AG20443 (cell line): ENCODE measurements at places on chromosomes 2 and 18.

DNA sequence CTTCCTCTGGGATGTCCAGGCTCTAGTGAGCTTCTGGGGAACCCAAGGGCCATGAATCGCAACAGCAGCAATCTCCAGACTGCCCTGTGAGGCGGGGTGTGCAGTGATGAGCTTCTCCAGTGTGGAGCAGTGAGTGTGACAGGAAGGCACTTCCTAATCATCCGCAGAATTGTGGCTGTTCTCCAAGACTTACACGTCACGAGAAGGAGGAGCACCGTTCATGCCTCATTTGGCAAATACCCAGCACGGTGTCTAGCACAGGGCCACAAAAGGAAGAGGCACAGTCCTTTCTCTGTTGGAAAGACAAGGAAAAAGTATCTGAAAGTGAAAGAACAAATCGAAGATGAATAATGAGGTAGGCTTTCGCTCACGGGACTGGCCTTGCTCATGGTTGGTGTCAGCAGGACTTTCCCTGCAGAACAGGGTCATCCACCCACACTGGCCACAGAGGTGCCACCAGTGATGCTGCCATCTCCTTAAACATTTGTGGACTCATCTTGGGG lies 125.1 kb upstream of the HAAO start:
- peak; percentile 89 for DNase-seq

- peak; percentile 84 for DNase-seq
Measured at GRCh38 chr2:233413559-233414272, 59.4 kb downstream of the DGKD start.

DNA sequence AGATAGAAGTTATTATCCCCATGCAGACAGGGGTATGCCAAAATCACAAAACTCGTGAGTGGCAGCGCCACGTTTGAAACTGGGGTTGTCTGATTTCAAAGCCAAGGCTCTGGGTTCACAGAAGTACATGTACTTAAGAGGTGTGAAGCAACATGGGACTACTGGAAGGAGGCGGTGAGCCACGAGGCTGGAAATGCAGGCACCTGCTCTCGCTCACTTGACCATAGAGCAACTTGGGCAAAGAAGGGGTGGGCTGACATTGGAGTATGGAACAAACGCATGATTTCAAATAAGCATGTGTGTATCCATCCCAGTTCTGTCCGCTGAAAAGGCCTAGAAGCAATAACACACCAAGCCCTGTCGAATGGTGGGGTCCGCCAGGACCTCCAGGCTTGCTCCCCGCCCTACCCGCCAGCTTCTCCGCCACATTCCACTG lies 593 bp upstream of the ACTR2 start:
- DNase-seq: no peak

DNA sequence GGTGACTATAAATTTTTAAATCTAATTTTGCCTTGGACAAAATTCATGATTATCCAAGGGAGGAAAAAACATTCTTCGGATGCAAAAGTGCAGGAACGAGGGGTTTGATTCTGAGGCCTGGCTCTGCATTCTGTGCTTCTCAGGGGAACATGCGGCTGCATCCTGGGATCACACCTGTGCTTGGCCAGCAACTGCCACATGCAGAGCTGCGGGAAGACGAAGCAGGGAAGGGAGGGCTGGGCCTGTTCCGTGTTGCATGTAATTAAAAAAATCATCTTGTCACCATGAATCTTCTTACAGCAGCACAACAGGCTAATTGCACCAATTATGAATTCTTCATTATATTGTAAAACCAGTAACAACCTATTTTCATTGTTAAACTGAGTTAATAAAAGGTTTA lies 158.0 kb upstream of the ALKAL2 start:
- DNase-seq: no peak

GRCh38 chr18:51716277-51716676 lies 518.8 kb upstream of the MEX3C start:
- DNase-seq: no peak

GRCh38 chr2:6442252-6442985 lies 423.3 kb downstream of the CMPK2 start:
- DNase-seq: no peak

- no peak for DNase-seq
Measured at GRCh38 chr18:36127836-36128529, 1.2 kb downstream of the SLC39A6 start.

DNA sequence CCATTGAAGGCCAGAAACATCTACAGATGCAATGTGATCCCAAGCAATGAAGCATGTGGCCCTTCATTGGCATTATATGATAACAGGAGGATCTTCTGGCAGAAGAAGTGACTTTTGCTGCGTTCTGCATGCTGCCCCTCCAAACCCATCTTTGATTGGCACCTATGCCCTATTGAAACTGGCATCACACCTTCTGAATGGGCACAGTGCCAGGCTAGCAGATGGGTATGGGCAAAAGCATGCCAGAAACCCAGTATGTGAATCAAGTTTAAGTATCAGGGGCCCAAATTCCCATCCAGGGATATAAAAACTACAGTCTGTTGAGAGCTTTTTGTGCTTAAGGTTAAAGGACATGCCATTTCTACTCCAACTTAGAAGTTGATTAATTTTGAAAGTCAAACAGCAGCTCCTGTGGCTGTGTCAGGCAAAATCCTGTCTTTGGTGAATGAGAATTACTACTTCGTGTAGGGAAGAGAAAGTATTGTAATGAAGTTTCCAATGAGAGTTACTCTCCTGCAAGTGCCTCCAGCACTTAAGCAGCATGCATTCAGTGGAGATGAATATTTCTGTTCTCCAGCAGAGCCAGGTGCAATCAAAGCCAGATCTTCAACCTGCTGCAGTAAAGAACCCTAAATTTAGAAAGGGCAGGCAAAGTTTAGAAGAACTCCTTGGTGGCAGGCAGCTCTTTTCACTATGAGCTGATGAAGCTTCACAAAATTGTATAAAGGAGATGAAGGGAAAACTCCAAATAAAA lies 8.6 kb downstream of the VRK2 start:
- DNase-seq: no peak

DNA sequence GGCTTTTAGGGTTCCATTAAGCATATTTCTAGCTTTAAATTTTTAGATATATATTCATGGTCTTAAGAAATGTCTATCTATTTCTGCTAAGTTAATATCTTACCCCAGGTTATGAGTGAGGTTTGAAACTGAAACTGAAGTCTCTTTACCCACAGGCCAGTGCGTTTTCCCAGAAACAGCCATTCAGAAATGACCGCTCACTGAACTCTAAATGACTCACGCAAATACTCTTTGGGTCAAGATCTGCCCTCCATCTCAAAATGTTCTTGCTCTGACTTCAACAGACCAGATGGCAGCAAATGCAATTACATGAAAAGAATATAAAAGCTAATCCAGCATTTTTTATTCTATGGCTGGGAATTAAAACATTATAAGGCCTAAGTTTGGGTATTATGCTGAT lies 315.2 kb downstream of the TDRD15 start:
- DNase-seq: no peak

GRCh38 chr2:72116081-72116533 lies 31.6 kb downstream of the CYP26B1 start:
- DNase-seq: peak; percentile 45
